ENCODE measurements at places on chromosomes 5 and 9. TPM values are rescaled to one million over a fixed set of nuclear protein-coding genes. Genes with fewer than 3 reads are reported as not detected.

DNA sequence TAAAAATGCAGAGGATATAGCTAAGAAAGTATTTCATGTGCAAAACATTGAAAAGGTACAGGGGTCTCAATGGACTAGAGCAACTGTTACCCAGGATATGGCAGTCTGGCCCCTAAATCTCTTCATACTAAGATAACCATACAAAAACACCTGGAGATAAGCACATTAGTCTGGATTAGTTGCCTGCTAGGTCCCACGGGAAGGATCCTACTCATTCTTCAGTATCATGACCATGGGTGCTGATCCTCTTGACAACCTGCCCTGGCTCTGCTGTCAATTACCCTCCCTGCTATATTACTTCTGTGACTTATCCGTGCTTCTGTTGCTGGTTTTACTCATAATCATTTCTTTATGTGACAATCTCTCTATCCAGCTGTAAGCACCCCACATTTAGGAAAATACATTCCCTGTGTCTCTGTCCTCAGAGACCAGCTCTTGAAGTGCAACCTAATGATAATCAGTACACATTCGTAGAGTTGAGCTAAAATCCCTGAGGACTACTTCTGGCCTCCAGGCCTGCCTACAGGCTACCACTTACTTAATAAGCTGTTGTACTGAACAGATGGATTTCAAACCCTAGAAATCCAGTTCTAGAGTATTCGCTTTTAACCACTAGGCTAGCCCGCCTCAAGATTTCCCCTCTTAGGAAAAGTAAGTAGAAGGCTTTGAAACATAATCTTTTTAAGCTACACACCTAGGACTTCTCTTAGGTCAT, 190.5 kb upstream of the OR13F1 start:
- H3K27me3 ChIP-seq = no peaks in the 10 kb centered on the region
- H3K27ac ChIP-seq = no peak overlapping the region
- no peaks in the 10 kb centered on the region for H3K36me3 ChIP-seq
- no peak for DNase-seq

- DNase-seq = no peak
- no peaks in the 10 kb centered on the region for H3K36me3 ChIP-seq
- H3K4me3 ChIP-seq = no peak overlapping the region
- no peaks in the 10 kb centered on the region for H3K27me3 ChIP-seq
Measured at GRCh38 chr5:60829490-60830266, 14.4 kb downstream of the ELOVL7 start.

IFNB1 gene
- total RNA-seq = not detected

PLPP7 gene
- 45.3 TPM for total RNA-seq

GRCh38 chr9:134869554-134870300, 10.9 kb upstream of the FCN2 start:
- DNase-seq = no peak
- H3K27me3 ChIP-seq = no peaks in the 10 kb centered on the region
- no peaks in the 10 kb centered on the region for H3K4me1 ChIP-seq
- no peak overlapping the region for H3K4me3 ChIP-seq
- no peak overlapping the region for H3K27ac ChIP-seq

FCN1 gene
- total RNA-seq = 5.2 TPM

DNA sequence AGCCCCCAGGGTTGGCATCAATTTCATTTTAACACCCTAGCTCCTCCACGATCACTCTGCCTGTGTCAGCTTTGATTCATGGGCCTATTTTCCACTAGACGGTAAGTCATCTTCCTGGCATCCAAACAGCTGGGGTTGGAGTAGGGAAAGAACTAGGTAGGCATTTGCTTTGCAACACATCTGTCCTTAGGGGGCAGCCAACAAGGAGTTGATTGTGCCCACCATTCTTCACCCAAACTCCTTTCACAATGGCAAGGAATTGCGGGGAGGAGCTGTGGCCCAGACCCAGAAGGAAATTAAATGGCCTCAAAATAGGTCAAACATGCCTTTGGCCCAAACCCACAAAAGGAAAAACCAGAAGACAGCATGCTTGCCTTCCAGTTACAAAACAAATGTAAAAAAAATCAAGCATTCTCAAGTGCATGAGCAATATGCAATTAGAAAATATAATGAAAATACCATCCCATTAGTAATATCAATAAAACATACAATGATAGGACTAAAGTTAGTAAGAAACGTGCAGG, 71.8 kb downstream of the NRG2 start:
- no peak overlapping the region for H3K27ac ChIP-seq
- no peak for DNase-seq
- H3K4me1 ChIP-seq = no peaks in the 10 kb centered on the region
- H3K36me3 ChIP-seq = no peaks in the 10 kb centered on the region

DNA sequence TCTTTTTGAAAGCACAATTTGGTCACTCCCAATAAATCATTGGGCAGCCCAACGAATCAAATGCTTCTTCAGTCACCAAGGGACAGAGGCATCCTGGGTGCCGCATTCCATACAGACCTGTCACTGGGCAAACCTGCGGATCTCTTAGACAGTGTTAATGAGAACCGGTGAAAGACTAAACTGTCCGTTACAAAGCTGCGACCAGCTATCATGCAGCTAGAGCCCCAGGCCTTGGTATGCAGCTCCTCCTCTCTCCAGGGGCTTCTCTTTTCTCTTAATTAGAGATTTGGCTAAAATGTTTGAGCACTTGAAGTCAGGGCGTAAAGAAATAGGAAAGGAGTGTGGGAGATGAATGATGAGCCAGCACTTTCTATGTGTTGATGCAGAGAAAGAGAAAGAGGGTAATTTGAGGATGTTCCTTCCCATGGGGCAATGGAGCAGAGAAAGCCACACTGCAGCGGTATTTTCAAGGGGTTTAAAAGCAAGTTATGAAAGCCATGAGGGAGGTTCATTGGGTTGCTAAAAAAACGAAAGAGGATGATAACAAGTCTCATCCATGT, 175.3 kb downstream of the RFK start:
- no peaks in the 10 kb centered on the region for H3K27me3 ChIP-seq
- H3K36me3 ChIP-seq = no peaks in the 10 kb centered on the region
- no peak for DNase-seq
- H3K27ac ChIP-seq = no peak overlapping the region
- H3K4me3 ChIP-seq = no peak overlapping the region

All from uterus (tissue), 4 donors.